Foreskin keratinocyte (primary cell): ENCODE measurements at places on chromosomes 7 and 10.

DNA sequence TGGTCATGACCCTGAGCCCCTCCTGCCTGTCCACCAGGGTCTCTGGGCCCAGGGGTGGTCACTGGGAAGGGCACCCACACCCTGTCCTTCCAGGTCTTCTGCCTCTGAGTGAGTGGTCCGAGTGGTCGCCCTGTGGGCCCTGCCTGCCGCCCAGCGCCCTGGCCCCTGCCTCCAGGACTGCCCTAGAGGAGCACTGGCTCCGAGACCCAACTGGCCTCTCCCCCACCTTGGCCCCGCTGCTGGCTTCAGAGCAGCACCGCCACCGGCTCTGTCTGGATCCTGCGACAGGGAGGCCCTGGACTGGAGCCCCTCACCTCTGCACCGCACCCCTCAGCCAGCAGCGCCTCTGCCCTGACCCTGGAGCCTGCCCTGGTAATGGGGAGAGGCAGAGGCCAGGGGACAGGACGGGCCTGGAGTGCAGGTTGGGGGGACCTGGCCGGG is 13.9 kb upstream of the ZNF862 start:
- DNase-seq, result no peak

DNA sequence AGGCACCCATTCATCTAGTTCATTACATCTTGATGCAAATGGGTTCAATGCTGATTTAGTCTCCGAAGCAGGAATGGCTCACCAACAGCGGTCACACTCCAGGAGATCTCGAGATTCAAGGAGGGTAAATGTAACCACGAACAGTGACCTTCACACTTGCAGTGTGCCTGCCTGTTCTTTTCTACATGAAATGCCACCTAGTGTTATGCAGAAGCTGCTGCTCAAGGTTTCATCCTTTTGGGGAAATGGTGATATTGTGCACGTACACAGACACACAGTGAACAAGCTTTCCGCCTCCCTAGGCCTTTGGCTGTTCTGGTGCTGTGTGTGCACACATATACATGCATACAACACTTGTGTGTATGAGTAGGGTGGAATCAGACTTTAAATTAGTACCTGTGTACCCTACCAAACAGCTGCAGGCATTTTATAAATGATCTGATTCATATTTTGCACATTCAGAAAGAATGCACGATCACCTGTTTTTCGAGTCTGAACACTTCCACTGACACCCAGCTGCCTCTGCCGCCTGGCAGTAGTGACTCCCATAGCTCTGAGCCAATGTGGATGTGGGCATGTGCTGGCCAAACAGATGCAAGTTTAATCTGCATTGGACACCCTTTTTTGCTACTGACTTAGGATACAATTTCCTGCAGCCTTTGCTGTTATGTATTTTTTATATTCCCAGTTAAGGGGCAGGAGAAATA is 100.5 kb downstream of the TACC2 start:
- peak; percentile 97 for DNase-seq

DNA sequence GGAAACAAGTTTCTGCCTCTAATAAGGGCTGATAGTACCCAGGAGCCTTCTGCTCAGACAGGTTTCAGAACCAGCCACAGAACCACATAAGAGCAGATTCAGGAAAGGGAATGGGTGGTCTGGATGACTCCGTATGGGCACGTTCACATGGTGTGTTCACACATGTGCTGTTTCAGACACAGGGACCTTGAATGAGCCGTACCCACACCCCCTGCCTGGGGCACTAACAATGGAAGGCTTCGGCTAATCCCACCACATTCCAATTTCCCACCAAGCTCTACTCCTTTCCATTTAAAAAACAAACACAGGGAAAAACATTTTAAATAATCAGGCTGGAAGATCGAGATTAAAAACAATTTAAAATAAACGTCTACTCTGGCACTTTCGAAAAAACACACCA is 217.3 kb downstream of the GRID1 start:
- no peak for DNase-seq

GRCh38 chr7:6160191-6160623 is 112.2 kb downstream of the CYTH3 start:
- no peak for DNase-seq

DNA sequence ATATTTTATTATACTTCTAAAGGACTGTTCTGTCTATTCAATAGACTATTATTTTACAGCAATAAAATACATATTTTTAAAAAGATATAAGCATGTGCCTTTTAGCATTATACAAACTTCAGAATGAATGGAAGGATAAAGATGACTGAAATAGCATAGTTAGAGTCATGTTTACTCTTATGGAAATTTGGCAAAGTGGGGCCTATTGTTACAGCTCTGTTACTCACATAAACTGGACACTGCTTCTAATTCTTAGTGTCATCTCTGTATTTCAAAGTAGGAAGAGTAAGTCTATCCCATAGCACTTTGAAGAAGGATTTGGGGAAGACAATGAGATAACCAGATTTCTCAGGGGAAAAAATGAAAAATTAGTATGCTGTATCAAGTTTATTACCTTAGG is 168.2 kb downstream of the SKAP2 start:
- no peak for DNase-seq

GRCh38 chr10:98414578-98414931 is 427 bp downstream of the PYROXD2 start:
- no peak for DNase-seq

DNA sequence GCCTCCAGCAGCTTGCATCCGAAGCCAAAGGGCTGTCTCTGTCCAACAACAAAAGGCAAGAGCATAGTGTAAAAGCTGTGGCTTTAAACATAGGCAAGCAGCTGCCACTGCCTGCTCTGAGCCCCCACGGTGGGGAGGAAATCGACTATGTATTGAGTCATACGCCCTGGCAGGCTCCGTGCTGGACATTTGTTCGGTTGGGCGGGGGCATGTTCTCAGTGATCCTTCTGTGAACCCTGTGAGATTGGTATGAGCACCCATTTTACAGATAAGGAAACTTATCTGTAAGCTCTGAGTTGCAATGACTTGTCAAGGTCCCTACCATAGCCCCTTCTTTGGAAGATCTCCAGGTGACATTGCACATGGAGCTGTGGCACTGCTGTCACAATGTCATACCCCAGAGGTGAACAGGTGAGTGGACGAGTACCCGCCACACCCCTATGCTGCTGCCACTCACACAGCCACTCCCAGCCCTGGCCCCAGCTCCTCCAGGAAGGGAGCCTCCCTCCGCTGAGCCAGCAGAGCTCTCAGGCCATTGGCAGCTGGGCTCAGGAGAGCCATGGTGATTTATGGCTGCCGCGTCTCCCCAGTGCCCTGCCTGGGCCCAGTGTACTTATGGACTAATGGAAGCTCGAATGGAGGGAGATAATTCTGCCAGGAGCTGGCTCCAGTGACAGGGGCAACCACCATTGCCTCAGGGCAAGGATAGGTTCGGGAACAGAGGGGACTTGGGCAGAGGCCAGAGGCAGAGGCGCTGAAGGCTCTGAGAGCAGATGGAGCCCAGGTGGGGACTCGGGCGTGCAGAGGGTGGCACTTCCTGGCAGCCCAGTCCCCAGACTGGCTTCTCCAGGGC is 43.7 kb downstream of the UNC5B start:
- no peak for DNase-seq

- peak; percentile 45 for DNase-seq
These were observed 31.2 kb downstream of the SMNDC1 start for GRCh38 chr10:110273474-110273873.

- DNase-seq, result no peak
These were observed 55.5 kb upstream of the ABLIM1 start for GRCh38 chr10:114713525-114714090.

DNA sequence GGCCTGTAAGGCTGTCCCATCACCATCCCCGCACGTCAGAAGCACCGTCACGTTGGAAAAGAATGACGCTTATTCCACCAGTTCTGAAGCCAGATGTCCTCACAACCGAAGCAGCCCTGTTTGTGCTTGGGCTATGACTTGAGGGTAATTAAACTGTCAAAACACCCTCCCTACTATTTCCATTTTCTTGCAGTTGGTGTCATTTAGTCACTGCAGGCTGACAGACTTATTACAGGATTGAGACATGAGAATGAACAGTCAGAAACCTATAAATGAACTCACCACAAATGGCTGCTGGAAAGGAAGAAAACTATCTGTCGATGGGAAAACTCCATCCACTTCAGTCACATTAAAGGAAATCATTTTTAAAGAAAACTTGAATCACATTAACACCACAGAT is 85.3 kb downstream of the VOPP1 start:
- no peak for DNase-seq

- no peak for DNase-seq
These were observed 121.8 kb downstream of the SGMS1 start for GRCh38 chr10:50501924-50502452.

DNA sequence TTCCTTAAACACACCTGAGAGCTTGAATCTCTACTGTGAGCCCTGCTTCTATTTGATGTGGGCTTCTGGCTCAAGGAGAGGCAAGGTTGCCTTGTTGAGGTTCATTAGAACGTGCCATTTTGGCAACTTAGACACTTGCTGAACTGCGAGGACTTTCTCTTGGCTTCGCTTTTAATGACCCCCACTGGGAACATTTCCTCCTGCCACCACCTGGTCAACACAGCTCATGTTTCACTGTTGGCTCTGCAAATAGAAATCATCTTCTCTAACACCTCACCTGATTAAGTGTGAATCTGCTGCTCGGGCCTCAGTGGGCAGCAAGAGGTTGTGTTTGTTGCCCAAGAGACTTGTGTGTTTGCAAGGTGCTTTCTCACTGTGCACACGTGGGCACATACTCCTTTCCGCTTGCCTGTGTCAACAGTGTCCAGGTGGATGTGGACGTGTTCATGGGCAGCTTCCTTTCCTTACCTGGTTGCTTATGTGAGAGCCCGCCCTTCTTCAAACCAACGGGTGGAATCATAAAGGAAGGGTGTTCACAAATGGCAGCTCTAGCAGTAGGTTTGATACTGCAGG is 147.0 kb downstream of the NRP1 start:
- DNase-seq, result no peak

GRCh38 chr7:12951397-12951801 is 264.0 kb downstream of the ARL4A start:
- DNase-seq, result peak; percentile 58

- no peak for DNase-seq
These were observed 89.0 kb upstream of the PPP2R2D start for GRCh38 chr10:131811630-131812403.

DNA sequence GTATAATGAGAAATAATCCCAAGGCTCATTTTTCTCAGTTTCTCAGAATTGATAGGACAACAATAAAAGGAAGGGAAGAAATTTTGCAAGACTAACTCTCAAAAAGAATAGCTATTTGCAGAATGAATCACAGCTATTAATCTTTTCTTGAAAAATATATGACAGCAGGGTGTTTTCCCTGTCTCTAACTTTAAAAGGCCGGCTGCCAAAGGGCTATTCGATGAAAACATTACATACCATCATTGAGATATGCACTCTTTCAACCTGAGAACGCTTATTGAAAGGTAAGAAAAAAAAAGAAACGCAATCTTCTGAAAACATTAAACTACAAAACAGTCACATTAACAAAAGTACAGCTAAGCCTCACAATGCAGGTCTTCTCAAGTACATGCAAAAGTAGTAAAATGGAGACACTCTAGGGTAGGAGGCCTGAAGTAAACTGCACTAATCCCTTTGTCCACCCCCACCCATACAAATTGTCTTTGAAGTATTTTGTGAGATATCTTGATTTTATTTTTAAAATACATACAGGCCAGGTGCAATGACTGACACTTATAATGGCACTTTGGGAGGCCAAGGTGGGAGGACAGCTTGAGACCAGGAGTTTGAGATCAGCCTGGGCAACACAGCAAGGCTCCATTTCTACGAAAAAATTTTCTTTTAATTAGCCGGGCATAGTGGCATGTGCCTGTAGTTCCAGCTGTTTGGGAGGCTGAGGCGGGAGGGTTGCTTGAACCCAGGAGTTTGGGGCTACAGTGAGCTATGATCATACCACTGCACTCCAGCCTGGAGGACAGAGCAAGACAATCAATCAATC is 83.0 kb downstream of the PARD3 start:
- DNase-seq, result peak; percentile 82

GRCh38 chr7:157423348-157423747 is 86.5 kb downstream of the DNAJB6 start:
- no peak for DNase-seq

- DNase-seq, result no peak
These were observed 931.4 kb downstream of the IPMK start for GRCh38 chr10:57336341-57336740.

GRCh38 chr10:10772411-10772810 is 245.3 kb upstream of the CELF2 start:
- no peak for DNase-seq

DNA sequence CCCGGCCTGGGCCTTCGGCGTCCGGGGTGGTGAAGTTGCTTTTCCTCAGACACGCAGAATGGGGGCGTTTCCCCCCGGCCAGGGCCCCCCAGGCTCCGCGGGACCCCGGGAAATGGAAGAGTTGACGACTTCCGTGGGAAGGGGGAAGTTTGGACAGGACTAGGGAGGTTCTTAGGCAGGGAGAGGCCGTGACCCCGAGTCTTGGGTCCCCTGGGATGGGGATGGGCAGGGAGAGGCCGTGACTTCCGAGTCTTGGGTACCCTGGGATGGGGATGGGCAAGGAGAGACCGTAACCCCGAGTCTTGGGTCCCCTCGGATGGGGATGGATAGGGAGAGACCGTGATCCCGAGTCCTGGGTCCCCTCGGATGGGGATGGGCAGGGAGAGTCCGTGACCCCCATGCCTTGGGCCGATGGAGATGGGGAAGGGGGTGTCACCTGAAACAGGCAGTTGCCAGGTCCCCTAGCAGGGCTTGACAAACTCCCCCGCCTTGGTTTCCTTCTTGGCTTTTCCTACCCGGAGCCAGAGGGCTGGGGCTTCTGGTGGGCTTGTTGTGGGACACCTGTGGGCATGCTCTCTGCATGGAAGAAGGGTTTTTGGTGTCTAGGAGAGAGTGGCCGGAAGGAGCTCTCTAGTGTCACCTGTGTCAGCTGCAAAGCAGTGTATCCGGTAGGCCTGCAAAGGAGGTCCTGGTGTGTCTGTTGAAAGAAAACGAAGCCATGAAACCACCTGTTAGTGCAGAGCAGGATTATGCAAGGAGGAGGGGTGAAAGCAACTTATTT is 1.1 kb downstream of the TRRAP start:
- DNase-seq, result no peak

GRCh38 chr10:69809318-69809717 is 7.6 kb downstream of the COL13A1 start:
- DNase-seq, result no peak

DNA sequence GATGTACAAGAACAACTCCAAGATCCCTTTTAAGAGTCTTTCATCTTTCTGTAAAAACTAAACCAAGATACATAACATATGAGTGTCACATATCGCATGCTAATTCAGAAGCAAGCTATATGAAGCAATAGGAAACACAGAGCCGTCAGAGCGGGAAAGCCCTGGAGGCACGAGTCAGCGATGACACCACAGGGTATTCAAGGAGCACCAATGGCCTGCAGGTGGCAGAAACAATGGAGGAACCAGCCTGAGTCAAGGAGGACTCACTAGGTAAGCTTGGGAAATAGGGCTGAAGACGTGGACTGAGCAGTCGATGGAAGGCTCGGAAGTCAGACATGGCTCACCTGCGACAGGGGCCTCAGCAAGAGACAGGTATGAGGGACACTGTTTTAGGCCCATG is 214.4 kb downstream of the FAM107B start:
- DNase-seq, result peak; percentile 77

DNA sequence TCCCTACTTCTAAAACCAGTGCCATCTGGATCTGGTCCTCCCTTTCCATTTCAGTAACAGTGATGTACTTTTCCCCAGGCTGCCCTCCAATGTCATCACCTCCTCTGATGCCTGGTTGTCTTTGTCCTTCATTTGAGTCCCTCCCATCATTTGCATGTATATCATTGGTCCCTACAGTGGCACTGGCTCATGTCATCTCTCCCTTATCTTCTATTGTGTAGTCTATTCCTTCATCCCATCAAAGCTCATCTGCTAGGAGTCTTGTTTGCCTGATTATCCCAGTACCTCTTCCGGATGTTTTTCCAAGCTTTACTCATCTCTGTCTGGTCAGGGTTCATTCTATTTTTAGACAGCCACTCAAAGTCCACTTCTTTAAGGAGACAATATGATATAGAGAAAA is 292.9 kb upstream of the BMPER start:
- DNase-seq, result no peak
